ENCODE measurements at places on chromosomes 5 and 9.

- DNase-seq = no peak
Observed at GRCh38 chr5:176996780-176997179, 9.8 kb downstream of the UIMC1 start.

DNA sequence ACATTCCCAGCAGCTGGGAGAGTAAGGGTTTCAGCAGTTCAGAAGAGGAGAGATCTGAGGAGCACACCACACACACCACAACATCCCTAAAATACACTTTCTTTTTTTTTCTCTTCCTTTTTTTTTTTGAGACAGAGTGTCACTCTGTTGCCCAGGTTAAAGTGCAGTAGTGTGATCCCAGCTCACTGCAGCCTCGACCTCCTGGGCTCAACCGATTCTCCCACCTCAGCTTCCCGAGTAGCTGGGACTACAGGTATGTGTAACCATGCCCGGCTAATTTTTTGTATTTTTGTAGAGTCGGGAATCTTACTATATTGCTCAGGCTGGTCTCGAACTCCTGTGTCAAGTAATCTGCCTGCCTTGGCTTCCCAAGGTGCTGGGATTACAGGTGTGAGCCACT is 9.7 kb upstream of the UBAP1 start:
- no peak for DNase-seq

GRCh38 chr5:60437308-60437707 is 262.7 kb downstream of the DEPDC1B start:
- DNase-seq = no peak

GRCh38 chr9:128438343-128439109 is 17.3 kb upstream of the ODF2 start:
- peak; percentile 90 for DNase-seq

- DNase-seq = no peak
Observed at GRCh38 chr9:133440874-133441273, 18.7 kb downstream of the ADAMTS13 start.

GRCh38 chr9:86772635-86772993 is 174.7 kb downstream of the GAS1 start:
- no peak for DNase-seq

- DNase-seq = no peak
Observed at GRCh38 chr9:136239135-136239982, 6.3 kb downstream of the QSOX2 start.

- no peak for DNase-seq
Observed at GRCh38 chr5:151267491-151268260, 14.7 kb downstream of the GM2A start.

DNA sequence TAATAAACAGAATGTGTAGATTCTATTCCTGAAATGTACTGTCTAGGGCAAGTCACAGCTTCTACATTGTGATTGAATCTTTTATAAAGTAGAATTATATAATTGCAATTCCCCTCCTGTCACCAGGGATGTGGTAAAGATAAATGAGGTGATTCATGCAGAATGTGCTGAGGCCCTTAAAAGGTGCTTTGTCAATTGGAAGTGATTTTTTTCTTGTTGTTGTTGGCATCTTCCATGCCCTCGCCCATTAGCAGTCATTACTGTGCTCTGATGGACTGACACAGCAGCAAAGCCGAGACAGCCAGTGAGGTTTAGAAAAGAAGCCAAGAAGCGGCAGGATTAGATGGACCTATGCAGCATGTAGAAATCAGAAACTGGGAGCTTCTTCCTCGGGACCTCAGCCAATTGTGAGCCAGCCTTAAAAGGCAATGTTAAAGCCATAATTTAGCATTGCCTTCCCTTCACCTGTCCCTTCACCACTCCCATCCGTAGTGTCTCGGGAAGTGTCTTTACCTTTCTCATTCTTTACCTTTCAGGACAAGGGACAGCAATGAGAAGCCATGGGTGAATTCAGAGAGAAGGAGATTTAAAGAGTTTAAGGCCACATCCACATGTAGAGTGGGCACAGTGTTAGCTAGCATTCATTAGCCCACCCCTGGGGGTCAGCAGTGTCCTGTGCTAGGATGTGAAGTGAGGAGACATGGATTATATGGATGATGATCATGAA is 257.8 kb downstream of the PLK2 start:
- DNase-seq = no peak

- DNase-seq = no peak
Observed at GRCh38 chr9:129929496-129930125, 94.4 kb downstream of the USP20 start.

DNA sequence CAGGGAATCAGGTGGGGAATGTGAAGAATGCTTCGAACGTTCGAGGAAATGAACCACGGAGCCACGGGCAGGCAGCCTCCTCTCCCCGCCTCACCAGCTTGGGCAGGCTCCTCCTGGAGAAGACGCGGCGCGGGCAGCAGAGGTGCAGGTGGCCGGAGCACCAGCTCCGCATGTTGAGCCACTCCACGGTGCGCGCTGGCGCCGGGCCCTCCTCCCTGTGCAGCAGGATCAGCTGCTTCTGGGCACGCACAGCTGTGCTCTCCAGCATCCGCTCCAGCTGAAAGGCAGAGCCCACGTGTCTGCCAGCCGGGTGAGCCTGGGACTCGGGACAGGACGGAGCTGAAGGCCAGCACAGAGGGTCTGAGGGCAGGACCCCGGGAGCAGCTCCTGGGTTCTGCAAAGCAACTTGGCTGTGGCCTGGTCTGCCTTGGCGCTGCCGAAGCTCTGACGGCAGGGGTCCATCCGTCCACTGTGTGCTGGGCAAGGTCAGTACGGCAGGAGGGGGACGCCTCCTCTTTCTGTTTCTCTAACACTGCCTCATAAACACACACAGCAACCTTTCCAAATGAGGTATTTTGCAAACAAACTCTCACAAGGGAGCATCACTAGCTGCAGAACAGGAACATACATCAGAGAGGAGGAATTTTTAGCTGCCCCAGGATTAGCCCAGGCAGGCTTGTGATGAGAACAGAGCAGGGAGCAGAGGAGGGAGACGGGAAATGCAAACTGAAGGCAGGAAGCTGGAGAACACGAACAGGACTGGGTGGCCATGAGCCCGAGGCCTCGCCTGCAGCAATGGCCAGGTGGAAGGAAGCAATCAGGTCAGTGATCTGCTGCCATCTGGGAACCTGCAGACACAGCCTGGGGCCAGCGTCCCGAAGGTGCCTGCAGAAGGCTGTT is 20.1 kb upstream of the NSMF start:
- DNase-seq = no peak

GRCh38 chr9:18698992-18699391 is 225.0 kb downstream of the ADAMTSL1 start:
- no peak for DNase-seq

DNA sequence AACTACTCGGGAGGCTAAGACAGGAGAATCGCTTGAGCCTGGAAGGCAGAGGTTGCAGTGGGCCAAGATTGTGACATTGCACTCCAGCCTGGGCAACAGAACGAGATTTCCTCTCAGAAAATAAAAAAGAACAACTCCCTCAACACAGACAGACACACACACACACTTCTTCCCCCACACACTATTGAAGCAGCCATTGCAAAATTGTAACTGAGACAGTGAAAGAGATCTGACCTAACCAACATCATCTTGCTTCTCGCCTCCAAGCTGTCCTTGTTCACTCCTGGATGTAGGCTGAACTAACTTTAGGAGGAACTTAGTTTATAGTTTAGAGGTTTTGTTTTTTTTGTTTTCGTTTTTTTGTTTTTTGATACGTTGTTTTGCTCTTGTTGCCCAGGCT is 13.0 kb upstream of the PLIN2 start:
- DNase-seq = no peak

DNA sequence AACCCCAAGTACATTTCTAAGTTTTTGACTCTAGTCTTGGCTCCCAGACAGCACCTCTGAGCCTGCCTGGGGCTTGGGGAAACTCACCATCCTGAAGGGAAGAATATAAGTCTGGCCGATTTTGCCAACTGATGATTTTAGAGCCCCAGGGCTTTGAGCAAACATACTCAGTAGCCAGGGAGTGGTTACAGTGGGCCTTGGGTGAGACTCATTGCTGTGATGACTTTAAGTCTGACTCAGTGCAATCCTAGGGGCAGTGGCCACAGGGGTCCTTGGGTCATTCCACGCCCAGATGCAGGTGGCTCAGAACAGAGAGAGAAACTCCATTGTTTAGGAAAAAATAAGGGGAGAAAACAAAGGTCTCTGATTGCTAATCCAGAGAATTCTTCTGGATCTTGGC is 312.0 kb upstream of the EDIL3 start:
- no peak for DNase-seq

DNA sequence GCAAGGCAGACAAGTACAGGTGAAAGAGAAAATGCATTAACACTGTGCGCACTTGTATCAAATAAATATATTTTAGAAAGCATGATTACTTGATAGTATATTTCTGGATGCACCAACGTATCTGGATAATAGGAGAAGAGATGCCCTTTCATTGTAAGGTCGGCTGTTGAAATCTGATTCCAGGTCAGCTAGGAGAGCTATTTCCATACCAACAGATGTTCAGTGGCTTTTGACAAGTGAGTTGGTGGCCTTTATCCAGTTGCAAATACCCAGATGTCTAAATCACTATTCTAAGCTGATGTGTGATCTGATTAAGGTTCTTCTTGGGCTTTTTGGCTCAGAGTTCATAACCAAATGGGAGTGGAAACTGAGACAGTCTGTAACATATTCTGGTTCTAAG is 128.2 kb upstream of the TBCA start:
- DNase-seq = no peak

DNA sequence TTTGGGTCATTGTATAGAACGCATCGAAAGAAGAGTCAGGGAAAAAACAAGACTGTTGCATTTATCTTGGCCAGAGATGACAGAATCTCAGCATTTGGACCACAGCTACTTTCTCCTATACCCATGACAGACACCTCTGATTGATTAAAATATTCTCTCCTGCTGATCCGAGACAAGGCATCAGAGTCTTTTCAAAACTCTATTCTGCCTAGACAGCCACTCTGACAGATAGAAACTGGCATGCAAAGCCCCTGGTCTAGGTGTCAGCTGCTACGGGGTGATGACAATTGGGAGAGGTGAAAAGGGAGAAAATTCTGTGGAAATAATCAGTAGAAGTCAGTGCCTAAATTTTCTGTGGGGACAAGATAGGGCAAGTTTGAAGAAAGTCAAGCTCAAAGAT is 152.2 kb downstream of the PIK3R1 start:
- no peak for DNase-seq

DNA sequence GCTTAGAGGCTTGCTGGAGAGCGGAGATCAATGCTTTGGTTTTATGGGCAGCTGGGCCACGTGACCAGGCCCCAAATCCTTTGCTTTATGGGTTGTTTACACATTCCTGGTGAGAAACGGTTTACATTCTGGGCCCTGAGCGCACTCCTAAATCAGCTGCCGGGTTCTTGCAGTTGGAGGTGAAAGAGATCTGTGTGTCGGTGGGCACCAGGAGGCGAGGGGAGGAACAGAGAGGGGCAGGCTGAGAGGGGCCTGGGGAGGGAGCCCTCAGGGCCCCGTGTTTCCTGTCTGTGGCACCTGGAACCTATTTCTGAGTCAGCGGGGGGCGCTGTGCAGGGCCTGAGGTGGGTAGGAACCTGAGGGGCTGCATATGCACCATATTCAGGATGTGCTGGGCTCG is 63.5 kb upstream of the HAND1 start:
- DNase-seq = peak; percentile 26

- DNase-seq = no peak
Observed at GRCh38 chr5:79842006-79842881, 148.8 kb downstream of the MTX3 start.

DNA sequence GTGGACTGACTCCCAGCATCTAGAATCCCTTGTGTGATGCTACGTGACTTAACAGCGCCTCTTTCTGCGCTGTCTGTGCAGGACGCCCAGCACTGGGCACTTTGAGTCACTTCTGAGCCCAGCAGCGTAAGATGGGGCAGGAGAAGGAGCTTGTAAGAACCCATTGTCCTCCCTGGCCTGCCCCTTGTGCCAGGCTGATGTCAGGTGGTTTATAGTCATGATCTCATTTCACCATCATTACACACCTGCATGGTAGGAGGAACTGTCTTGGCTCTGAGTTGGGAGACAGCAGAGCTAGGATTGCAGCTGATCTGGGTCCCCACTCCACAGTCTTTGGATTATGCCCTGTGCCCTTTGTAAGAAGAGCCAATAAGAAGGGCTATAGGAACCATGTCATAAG is 12.2 kb downstream of the ERGIC1 start:
- DNase-seq = no peak

DNA sequence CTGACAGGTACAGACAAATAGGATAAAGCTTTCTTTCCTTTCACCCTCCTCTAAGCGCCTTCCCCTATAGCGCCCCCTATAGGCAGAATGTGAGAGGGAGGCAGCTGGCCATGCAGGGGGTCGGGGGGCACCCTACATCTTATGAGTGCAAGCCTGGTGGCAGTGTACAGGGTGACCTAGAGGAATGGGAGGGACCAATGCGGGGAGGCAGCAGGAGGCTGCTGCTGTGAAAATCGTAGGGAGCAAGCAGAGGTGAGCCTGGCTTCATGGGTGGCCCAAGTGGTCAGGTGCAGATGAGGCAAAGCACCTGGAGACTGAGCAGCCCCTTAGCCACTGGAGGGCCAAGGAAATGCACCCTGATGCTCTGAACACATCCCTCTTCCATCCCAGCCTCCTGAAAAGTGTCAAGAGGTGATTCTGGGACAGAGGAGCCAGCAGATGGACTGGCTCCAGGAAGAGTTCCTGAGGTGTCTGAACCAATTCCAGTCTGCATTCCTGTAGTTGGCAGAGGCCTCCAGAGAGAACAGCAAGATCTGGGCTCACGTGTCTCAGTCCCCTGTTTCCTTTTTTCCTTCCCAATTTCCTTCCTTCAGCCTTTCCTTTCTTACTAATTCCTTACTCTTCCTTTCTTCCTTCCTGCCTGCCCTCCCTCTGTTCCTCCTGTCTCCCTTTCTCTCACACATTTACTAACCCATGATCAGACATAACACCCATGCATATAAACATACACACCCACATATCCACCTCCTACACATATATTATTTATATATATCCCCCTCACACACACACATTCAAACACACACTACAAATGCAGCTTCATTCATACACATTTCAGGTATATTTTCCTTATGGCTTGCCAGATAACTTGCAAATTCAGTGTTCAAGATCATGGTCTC is 32.8 kb upstream of the GALNT10 start:
- DNase-seq = peak; percentile 4

DNA sequence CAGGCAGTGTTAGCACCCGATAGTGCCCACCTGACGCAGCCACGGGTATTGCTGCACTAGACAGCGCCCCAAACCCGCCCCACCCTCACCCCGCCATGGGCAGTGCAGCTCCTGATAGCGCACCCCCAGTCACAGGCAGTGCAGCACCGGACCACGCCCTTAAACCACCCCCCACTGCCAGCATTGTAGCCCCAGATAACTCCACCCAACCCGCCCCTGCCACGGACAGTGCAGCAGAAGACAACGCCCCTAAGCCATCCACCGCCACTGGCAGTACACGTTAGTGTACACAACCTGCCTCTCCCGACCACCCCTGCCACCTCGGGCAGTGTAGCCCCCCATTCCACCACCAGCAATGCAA is 825 bp upstream of the PCAT7 start:
- no peak for DNase-seq

- no peak for DNase-seq
Observed at GRCh38 chr5:175418251-175418650, 25.7 kb downstream of the DRD1 start.

- DNase-seq = no peak
Observed at GRCh38 chr9:124270504-124271335, 13.0 kb downstream of the NEK6 start.

All from stimulated activated CD4-positive, alpha-beta T cell treated with anti-CD3 and anti-CD28 coated beads, Interleukin-15, amount 100 ng/mL, for 24 hours (primary cell).